ENCODE measurements at places on chromosomes 12 and 14. TPM values are rescaled to one million over a fixed set of nuclear protein-coding genes. Genes with fewer than 3 reads are reported as not detected.

DNA sequence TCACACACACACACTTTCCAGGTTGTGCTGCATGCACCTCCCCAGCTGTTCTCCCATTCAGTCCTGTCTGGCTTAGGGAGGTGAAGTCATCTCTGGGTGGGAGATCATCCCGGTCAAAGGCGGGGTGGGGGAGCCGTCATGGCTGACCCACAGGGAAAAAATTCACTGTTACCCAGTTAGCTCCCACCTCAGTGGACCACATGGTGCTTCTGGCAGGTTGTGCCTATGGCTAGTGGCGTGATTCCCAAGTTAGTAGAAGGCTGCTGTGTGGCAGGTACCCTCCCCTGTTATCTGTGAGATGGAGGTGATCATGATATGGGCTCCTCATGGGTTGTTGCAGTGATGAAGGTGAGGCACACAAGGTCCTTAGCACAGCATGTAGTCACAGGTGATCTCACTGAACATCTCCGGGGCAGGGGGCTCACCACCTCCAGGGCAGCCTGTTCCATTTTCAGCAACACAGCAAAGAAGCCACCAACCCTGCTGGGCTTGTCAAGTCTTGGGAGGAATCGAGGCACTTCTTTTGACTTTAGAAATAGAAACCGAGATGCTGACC is 154.9 kb upstream of the CCND2 start:
- DNase-seq = peak; percentile 23

DNA sequence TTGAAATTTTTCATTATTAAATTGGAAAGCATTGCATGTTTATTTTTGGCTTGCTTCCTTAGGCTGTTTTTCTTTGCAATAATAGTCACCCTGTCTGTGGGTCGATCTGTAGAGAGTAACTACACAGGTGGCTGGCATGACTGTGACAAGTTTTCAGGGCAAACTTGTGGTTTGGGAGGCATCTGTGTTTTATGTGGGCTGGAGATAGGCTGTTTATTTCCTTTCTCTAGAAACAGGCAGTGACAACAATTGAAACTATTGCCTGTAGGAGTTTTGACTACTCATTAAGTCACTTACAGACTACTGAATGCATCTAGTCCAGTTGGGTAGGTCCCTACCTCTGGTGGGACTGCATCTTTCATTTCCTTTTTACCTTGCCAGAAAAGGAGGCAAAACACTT is 155.6 kb downstream of the DYRK2 start:
- DNase-seq = no peak

DNA sequence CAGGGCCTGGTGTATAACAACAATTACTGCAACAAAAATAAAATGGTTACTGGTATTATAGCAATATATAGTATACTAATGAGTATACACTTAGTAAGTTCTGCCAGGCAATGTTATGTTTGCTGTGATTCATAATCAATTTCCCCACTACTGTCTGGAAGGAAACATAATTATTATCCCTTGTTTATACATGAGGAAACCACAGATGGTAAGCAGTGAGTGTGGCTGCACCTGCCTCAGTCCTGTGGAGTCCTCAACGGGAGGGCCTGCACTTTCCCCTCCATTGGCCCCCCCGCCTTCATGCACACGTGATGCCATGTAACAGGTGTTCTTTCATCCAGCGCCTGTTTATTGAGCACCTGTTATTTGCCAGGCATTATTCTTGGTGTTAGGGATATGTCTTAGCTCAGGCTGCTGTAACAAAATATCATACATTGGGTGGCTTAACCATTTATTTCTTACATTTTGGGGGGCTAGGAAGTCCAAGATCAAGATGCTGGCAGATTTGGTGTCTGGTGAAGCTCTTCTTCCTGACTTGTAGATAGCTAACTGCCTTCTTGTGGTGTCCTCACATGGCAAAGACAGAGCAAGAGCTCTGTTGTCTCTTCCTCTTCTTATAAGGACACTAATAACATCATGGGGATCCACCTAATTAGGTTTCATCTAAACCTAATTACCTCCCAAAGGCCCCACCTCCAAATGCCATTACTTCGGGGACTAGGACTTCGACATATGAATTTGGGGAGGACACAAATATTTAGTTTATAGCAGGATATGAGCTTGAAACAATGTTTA is 59.5 kb upstream of the CHGA start:
- DNase-seq = no peak

GRCh38 chr12:109458771-109459208 is 18.3 kb downstream of the KCTD10 start:
- DNase-seq = no peak

- DNase-seq = no peak
Observed at GRCh38 chr14:28406196-28406595, 360.4 kb upstream of the FOXG1 start.

Gene SRRM4
- 1.1 TPM for total RNA-seq

Gene SERPINA10
- not detected for total RNA-seq

Gene KERA
- total RNA-seq = not detected

All from H1 (cell line).